ENCODE measurements at places on chromosomes 5 and 9.

GRCh38 chr9:72207278-72207677, 58.0 kb downstream of the GDA start:
- DNase-seq: no peak

- no peak for DNase-seq
Measured at GRCh38 chr5:131644822-131645221, 9.8 kb upstream of the RAPGEF6 start.

GRCh38 chr5:104540448-104540847, 977.9 kb upstream of the NUDT12 start:
- DNase-seq: no peak

GRCh38 chr9:120191141-120191540, 388.8 kb downstream of the CDK5RAP2 start:
- DNase-seq: no peak

GRCh38 chr5:156534906-156535485, 208.0 kb downstream of the SGCD start:
- DNase-seq: no peak

DNA sequence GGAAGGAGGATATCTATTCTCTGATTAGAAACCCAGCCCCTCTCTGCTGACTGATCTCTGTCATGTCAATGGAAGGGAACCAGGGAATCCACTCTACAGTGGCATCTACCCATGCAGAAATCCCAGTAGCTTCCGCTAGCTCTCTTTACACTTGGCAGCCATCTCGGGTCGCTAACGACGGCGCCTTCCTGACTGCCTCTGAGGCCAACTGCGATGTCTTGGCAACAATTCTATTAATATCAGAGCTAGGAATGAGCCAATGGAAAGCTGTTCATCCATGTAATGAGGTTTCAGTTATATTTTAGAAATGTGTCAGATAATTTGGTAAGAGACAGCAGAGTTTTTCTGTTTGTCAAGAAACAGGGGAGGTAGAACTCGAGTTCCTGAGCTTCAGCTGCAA, 67.6 kb upstream of the ATP10B start:
- DNase-seq: no peak

- DNase-seq: no peak
Measured at GRCh38 chr5:168059131-168059530, 232.3 kb upstream of the WWC1 start.

- DNase-seq: no peak
Measured at GRCh38 chr5:4058899-4059298, 463.3 kb downstream of the IRX1 start.

- DNase-seq: no peak
Measured at GRCh38 chr9:121921444-121921843, 171.7 kb downstream of the TTLL11 start.

DNA sequence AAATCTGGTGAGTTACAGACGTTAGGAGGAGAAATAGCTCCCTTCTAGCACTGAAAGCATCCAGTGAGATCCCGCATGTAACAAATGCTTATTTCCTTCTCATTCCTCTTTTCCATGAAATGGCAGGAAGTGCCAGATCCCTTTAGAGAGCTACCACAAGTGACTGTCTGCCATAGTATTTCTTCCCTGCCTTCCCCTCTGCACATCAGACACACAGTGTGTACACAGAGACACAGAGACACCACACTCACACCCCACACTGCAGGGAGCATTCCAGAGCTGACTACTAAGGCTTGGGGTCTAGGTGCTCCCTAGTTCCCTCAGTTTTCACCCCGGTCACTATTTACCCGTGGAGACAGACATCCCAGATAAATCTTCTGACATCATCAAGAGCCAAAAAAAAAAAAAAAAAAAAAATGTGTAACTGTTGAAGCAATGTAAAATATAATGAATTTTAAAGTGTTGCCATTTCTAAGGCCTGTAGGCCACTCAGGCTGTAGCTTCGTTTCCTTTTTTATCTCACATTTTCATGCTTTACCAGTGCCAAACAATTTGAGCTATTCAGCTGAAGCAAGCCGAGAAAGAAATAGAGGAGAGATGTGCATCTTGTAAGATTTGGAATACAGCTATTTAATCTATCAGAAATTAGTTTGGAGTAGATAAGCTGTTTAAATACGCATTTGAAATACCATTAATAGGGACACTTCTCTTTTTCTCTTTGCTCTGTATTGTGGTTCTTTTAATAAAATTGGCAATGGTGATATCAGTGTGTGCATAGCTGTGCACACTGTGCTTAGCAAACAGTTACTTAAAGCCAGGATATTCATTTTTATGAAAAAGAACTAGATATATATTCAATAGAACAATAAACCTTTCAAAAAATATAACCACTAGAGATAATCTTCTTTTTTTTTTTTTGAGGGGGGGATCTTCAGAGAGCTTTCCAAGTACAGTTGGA, 405.5 kb downstream of the PDE4D start:
- no peak for DNase-seq

DNA sequence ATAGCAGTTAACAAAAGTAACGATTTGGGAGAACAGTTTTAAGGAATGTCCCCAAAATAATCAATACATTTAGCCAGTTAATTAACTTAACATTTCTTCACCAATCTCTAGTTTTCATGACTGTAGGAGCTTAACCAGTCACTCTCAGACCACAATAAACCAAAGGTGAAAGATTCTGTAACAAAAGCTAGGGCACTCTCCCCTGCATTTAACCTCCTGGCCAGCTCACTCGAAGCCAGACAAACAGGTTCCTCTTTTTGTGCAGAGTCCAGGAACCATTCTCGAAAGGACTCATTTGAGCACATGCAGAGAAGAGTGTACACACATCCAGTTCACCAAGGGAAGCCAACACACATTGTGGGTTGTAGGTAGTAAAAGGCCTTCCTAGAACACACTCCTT, 6.5 kb downstream of the IL7R start:
- no peak for DNase-seq

- DNase-seq: no peak
Measured at GRCh38 chr5:31983851-31984250, 190.3 kb downstream of the GOLPH3 start.

DNA sequence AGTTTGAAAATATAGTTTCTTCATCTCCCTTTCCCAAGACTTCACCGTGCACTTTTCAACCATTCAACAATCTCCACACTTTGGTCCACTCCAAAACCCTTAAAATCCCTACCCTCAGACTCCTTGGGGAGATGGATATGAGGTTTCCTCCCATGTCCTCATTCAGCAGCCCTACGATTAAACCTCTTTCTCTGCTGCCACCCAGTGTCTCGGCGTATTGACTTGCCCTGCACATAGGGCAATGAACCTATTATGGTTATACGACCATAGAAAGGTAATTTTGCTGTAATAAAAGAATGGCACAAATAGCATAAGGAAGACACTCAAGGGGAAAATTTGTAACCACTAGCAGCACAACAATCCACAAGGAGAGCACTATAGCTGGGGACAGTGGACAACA, 803.5 kb downstream of the TLE1 start:
- no peak for DNase-seq
